ENCODE measurements at places on chromosomes 3 and 15.

DNA sequence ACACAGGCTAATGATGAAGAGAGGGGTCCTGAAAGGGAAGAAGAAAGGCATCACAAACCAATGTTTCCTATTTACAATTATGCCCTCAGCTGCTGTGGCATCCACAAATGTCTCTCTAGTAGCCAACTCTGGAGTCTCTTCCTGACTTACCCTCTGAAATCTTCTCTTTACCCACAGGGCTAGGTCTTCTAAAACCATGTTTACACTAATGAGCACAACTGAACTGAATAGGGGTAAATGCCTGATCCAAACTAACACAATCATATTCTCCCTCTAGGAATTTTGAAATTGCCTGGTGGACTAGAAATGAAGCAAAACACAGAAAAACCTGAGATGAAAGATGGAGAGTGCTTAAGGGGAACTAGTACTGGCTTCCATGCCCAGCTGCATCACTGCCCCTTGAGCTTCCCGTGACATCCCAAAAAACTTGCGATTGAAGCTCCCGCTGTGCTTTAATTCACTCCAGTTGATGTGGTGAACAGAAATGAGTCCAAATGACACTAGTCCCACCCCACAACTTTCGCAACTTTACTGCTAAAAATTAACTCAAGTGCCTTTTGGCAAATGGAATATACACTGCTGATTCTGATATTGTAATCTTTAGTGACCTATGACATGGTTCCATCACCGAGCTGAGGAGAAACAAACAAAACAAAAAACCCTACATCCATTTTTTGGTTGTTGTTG is 32.8 kb downstream of the CFAP20DC start:
- no peak for DNase-seq

DNA sequence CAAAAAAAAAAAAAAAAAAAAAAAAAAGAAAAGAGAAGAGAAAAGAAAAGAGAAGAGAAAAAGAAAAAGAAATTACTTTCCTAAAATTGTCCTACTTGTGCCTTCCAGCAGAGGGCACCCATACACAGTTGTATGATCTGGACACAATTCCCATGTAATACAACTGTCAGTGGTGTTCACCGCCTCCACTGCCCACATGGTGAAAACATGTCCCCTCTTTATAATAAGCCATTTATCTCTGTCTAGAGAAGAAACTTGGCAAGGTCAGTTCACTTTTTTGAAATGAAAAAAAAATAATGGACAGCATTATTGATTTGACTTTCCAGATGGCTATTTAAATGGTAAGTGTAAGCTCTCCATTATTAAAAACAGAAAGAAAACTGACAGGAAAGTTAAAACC is 459.4 kb downstream of the GBE1 start:
- no peak for DNase-seq

DNA sequence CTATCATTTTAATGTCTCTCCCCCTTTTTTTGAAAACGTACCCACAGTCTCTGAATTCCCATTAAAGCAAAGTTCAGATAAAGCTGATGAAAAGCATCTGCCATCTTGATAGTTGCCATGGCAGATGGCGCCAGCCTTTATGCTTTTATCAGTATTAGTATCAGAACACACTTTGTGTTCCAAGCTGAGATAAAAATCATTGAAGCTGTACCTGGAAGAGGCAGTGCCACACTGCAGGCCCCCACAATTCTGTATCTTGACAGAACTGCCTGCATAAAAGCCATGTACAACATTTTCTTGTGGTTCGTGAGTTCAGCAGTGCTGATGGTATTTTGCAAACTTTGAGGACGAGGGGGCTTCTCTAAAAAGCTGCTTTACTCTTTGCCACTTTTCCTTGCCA is 311.7 kb downstream of the SATB1 start:
- DNase-seq, result no peak

DNA sequence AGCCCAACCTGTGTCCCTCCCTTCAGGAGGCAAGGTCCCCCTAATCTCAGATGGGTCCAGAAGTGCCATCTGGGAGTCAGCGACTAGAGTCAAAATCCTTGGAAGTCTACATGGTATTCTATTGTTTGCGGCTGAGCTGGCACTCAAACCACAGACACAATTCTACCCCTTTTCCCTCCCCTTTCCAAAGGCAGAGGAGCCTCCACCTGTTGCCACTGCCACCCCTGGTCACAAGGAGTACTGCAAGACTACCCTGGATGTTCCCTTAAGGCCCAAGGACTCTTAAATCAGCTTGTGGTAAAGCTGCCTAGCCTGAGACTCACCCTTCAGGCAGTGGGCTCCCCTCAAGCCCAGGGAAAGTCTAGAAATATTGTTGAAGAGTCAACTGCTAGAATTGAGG is 4.3 kb upstream of the OR5H6 start:
- DNase-seq, result no peak

DNA sequence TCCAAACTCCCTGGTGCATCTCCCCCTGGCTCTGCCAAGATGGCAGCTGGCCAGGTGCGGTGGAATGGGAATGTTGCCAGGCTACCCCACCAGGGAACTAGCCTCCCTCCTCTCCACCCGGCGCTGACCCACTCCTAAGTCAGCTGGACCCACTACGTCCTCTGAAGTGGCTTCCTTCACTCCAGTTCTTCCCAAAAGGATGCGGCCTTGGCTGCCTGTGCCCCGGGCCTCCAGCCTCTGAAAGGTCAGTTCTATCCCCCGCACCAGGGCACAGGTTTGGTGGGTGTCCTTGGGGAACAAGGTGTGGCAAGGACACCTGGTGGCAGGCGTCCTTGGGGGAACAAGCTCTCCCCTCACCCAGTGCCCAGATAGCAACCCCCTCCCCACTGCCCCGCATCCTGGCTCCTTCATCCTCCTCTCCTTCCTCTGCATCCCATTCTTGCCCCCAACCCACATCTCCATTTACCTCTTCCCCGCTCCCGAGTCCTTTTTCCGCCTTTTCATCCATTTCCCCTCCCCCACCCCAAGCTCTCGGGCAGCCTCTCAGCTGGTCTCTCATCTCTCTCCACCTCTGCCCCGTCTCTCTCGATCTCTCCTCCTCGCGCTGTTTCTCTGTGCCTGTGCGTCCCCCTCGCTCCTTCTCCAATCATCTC is 54.0 kb downstream of the LHFPL4 start:
- no peak for DNase-seq

- DNase-seq, result no peak
These were observed 320.4 kb upstream of the PROK2 start for GRCh38 chr3:72105306-72105705.

- no peak for DNase-seq
These were observed 97.9 kb downstream of the NAALADL2 start for GRCh38 chr3:174957081-174957480.

DNA sequence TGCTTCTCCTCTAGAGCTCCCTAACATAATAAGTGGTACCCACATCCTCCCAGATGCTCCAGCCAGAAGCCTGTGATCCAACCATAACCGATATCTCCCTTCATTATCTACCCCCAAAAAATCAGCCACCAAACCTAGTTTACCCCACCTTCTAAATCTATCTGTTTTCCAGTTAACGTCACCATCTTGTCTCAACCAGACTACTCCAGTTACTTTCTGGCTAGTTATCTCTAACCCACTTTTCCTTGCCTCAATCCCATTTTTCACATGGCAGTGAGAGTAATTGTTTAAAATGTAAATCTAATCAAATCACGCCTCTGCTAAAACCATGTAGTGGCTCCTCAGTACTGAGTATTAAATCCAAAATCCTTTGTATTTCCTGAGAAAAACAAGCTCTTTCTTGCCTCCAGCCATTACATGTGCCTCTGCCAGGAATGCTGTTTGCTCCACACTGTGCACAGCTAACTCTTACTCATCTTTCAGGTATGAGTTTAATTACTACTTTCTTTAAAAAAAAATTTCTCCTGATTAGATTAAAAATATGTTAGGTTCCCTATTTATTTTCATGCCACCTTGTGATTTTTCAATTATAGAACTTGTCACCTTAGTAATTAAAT is 15.4 kb downstream of the CCDC54 start:
- DNase-seq, result no peak

All from CD4-positive, alpha-beta T cell treated with Interleukin-15 for 1 hour (primary cell).